NCI-H1092 (cell line): ENCODE measurements at places on chromosomes 12 and 14.

GRCh38 chr14:47626151-47627035 lies 49.0 kb downstream of the MDGA2 start:
- DNase-seq, result no peak

DNA sequence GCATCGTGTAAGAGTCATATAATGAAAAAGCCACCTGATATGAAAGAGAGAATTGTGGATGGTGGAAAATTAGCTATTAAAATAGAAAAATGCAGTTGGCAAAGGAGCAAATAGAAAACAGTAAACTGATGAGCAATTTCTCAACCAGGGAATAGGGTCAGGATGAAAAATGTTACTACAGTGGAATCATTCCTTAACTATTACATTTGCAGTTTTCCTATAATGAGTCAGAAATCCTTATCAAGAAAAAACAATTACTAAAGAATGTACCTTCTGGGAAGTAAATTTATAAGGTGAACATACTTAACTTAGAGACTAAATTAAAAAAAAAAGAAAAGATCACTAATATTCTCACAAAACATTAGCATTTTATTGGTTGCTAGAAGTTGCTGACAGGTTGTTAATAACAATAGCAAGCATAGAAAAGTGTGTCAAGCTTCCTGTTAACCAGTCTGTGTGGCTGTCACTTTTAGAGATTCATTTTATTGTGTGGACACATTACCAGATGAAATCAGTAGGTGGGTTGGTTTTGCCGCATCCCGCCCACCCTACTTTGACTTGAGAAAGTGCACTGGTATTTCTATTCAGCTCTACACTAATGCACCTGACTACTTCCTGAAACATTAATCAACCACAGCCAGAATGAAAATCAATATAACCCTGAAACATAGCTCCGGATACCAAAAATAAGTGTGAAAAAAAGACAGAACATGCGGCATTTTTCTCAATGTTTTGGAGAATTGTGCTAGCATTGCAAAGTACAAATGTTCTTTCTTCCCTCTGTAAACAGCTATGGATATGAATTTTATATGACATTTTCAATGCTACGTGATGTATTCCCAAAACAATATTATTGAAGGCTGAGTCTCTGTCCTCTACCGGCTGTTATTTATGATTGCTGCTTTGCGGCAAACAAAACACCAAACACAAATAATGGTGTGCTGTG lies 576.7 kb downstream of the SLC16A7 start:
- no peak for DNase-seq

- DNase-seq, result no peak
Measured at GRCh38 chr14:71117839-71118743, 210.8 kb downstream of the PCNX1 start.

DNA sequence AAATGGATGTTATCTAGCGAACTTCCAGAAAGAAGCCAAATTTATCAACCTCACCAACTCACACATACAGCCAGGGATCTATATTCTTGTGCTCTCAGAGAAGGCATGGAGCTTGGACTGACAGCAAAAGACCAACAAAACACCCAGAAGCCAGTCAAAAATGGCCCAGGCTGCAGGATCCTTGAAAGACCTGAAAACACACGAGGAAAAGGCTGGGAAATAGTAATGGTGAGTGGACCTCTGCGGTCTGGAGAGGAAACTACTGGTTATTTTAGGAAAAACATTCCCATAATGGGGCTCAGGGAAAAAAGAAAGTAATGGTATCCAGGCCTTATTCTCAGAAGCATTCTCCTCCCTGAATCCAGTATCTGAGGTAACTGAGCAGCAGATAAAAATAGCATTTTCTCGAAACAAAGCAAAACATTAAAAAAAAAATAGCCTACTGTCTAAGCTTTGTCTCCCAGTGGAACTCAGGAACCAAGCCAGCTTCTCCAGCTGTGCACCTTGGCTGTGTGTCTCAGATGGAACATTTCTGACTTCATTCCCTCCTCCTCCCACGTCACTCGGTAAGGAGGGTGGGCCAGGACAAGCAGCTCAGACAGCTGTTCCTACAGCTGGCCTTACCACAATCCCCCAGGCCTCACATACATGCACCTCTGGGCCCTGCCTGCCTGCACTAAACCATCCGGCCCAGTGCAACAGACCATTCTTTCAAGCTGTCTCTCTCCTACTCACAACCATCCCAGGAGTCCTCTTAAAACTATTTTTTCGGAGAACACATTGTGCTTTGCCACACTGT lies 249.9 kb downstream of the DAD1 start:
- DNase-seq, result no peak

DNA sequence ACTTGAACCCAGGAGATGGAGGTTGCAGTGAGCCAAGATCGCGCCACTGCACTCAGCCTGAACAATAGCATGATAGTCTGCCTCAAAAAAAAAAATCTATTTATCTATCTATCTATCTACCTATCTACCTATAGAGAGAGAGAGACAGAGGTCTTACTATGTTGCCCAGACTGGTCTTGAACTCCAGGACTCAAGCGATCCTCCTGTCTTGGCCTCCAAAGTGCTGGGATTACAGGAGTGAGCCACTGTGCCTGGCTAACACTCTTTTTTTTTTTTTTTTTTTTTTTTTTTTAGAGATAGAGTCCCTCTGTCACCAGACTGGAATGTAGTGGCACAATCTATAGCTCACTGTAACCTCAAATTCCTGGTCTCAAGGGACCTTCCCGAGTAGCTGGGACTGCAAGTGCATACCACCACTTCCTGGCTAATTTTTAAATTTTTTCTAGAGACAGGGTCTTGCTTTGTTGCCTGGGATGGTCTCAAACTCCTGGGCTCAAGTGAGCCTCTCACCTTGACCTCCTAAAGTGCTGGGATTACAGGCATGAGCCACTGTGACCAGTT lies 1.9 kb downstream of the FAM186A start:
- no peak for DNase-seq
